Tracheal epithelial cell (primary cell): ENCODE measurements at places on chromosomes 12 and 14. TPM values are rescaled to one million over a fixed set of nuclear protein-coding genes. Genes with fewer than 3 reads are reported as not detected.

The AMIGO2 gene
- 62.2 and 103 TPM in 2 replicates for total RNA-seq

The TULP3 gene
- 9.4 and 12.5 TPM in 2 replicates for total RNA-seq

The HEBP1 gene
- 5.3 and 6.6 TPM in 2 replicates for total RNA-seq

The SLC6A12 gene
- 0.48 TPM in 1 of 2 replicates, not detected in the other for total RNA-seq

The NPFF gene
- total RNA-seq = not detected in 2 replicates

The CPNE6 gene
- not detected in 2 replicates for total RNA-seq

The CIROP gene
- total RNA-seq = not detected in 2 replicates

The STAC3 gene
- 1.1 TPM in 1 of 2 replicates, not detected in the other for total RNA-seq

The CFAP54 gene
- total RNA-seq = 0.48 and 0.85 TPM in 2 replicates

The MSRB3 gene
- total RNA-seq = 1.7 and 5.8 TPM in 2 replicates

The TSHR gene
- total RNA-seq = not detected in 2 replicates

The SLC2A3 gene
- 8.3 and 96.9 TPM in 2 replicates for total RNA-seq

The DLK1 gene
- not detected in 2 replicates for total RNA-seq

The LRRC43 gene
- 0.72 and 1.9 TPM in 2 replicates for total RNA-seq

The CINP gene
- 40.0 and 56.7 TPM in 2 replicates for total RNA-seq

The MIPOL1 gene
- 8.9 and 19.4 TPM in 2 replicates for total RNA-seq
